ENCODE measurements at places on chromosomes 1 and 21.

- DNase-seq = no peak
Measured at GRCh38 chr1:67300561-67300960, 7.1 kb upstream of the IL12RB2 start.

DNA sequence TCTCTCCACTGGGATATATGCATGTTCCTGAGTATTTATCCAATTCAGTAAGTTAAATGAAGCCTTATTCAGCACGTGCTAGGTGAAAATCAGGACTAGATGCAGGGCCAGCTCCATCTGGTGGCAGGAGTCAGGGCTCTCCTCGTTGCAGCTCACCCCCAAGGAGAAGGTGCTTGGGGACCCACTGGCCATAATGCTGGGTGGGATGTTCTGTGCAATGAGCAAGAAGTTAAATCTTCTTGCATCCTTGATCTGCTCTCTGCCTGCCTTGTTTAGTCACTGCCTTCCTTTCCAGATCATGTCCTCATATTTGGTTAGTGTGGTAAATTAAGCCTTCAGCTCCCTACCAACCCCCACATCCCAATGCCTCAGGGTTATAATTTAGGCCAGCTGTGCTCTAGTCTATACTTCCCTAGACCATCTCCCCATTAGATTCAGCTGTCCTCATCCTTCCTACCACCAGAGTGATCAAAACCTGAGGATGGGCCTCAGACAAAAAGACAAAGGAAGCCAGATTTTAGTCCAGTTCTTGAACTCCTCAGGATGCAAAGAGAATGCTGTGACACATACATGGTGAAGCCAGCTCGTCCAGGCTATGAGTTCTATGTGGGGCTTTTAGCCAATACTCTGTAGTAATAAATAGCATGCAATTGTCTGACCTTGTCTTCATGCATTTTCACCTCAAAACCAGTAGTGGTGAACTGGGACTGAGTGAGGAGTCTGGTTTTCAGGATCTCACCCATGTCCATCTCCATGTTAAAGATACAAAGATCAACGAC lies 55.9 kb downstream of the SEC16B start:
- DNase-seq = peak; percentile 71

DNA sequence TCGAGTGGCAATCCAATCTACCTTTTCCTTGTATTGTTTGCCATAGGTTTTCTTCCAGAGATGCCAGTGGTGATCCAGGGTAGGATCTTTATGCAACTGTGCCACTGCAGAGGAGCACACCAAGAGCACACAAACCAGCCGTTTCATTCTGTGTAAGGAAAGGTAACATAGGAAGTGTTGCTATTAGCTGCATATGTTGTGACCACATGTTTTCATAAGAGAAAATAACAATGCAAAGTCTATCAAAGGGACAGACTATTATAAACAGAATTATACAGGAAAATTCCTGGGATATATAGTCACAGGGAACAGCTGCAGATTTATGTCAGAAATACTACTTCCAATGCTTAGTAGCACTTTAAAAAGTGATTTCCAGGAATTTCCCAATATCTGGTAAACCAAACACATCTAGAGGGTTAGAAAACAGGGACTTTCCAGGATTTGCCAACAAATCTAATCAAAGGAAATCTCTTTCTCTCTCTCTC lies 919 bp downstream of the CTSS start:
- DNase-seq = no peak

DNA sequence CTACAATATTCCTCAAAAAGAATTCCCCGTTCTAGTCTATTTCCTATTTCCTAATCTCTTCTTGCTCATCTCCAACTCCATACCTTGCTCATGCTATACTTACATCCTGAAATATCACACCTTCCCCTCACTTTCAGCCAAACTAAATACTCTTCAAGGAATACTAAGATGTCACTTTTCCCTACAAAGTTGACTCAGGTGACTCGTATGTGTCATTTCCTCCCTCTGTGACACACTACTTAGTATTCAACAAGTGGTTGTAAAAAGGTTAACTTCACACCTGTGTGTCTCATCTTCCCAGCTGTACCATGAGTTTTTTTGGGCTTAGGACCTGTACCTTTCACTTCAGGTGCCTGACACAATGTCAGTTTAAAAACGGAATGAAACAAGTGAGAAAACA lies 81.9 kb upstream of the LBR start:
- no peak for DNase-seq

- peak; percentile 87 for DNase-seq
Measured at GRCh38 chr1:208178091-208178529, 66.1 kb downstream of the PLXNA2 start.

DNA sequence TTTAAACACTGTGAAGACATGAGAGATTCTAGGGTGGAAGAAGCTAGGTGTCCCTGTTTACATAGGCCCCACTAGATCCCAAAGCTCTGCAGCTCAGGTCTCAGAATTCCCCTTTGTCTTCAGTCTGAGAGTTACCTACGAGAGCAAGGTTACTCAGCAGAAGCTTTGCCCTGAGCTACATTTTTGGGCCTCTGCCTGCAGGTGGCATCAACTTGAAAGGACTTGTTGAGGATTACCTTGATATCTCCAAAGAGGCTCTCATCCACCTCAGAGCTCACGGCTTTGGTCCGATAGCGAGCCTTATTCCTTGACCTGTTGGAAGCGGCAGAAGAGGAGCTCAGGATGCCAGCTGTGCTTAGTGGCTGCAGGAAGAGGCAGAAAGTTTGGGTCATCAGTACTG lies 7.0 kb downstream of the CFAP45 start:
- DNase-seq = no peak

GRCh38 chr1:6473974-6474814 lies 8.2 kb upstream of the TNFRSF25 start:
- DNase-seq = peak; percentile 97

- no peak for DNase-seq
Measured at GRCh38 chr21:42019101-42019605, 9.0 kb upstream of the ZBTB21 start.

DNA sequence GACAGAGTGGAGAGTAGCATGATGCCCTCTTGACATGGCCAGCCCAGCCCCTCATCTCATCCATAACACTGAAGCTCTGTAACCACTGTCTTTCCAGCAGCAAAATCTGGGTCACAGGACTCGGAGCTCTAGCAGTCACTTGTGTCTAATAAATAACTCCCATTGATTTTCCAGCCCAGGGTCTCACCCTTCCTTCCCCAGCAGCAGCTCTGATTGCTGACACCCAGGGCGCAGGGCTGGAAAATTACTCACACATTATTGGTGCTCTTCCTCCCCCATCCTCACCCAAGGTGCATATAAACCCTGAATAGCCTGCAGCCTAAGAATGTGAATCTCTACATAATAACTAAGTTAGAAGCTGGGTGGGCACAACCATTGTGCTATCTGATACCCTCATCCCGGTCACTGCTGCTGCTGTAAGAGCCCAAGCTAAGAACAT lies 21.1 kb upstream of the OR10J5 start:
- no peak for DNase-seq

- DNase-seq = no peak
Measured at GRCh38 chr1:201260236-201260590, 23.1 kb upstream of the PKP1 start.

Measured in NCI-H1092 treated with DMSO at 0.1 percent for 48 hours (cell line).